ENCODE measurements at places on chromosomes 7 and 10.

DNA sequence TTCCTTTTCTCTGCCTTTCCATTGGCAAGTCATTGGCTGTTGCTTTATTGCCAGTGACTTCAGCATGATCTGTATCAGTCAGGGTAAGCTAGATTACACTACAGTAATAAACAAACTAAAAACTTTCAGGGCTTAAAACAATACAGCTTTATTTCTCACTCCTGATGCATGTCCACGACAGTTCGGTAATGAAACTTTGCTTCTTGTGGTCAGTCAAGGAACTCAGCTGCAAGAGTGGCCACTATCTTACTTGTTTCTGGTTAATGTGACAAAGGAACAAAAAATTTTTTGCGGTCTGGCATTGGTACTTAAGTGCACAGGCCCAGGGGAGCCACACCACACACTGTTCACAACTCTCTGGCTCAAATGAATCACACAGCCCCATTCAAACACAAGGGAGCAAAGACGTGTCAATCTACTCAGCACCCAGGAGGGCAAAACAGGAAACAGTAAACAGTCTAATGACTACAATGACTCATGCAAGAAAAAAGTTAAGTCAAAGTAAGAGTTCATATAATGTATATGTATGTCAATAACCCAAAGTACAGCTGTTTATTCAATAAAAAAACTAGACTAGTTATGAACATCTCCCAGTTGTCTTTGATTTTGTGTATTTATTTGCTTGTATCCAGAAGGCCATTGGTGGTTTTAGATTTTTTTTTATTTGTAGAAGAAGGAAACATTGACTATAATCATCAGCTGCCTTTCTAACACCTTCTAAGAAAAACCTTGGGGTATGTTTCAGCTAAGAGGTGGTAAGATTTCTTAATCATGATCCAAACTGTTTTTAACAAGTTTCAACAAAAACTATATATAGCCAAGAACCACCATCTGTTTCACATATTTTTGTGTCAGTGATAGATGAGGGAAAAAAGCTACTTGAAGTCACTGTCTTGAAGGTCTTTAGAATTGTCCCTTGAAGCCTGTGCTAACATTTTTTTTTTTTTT lies 134.4 kb upstream of the FAM3C start:
- peak; percentile 95 for DNase-seq

DNA sequence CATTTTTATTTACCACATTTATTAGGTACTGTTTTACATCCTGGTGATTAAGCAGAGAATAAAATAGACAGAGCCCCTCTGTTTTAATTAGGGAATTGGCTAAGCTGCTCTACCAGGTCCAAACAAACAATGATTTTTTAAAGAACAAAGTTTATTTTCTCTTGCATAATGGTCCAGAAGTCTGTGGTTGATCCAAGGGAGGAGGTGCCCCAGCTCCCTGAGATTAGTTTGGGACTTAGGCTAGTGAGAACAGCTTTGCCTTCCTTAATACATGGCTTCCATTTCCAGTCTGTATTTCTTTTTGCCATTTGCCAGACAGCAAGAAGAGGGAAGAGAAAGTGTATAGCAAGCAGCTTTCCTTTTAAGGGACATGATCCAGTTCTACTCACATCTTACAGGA lies 2.9 kb upstream of the MIOS start:
- no peak for DNase-seq

GRCh38 chr7:157614457-157615020 lies 277.7 kb downstream of the DNAJB6 start:
- no peak for DNase-seq

- no peak for DNase-seq
These were observed 15.9 kb downstream of the ICA1 start for GRCh38 chr7:8246020-8246419.

- DNase-seq = peak; percentile 31
These were observed 34.4 kb downstream of the ZC3HAV1 start for GRCh38 chr7:139075031-139075652.

GRCh38 chr7:34013421-34013820 lies 108.1 kb downstream of the BMPER start:
- no peak for DNase-seq

- no peak for DNase-seq
These were observed 19.6 kb upstream of the ADAM12 start for GRCh38 chr10:126407831-126408230.

DNA sequence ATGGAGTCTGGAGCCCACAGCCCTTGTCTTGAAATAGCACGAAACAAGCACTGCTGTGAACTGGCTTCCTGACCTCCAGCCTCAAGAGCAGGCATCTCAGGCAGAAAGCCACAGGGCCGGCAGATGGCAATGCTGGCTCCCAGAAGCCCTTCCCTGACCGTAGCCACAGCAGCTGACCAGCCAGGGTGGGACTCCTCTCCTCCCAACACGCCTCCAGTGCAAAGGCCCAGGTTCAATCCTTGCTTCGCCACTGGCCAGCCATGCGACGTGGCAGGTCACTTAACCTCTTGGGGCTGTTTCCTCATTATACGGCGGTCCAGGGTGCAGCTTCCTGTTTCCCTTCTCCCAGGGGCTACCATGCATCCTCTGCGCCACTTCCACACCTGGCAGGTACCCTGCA lies 12.8 kb downstream of the PRKAG2 start:
- no peak for DNase-seq

DNA sequence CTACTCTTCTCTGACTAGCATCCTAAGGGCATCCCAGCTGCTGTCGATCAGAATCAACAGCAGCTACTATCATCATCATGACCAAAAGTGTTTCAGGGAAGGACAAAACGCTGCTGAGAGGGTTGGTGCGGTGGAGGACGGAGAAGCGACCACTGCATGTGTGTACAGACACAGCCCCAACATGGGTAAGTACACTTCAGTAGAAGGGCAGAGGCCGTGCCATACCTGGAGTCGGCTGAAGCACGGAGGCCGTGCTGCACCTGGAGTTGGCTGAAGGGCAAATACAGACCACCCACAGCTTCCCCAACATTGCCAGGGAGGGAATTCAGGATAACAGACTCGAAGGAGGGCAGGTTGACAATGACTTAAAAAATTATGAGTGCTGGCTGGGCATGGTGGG lies 67.8 kb upstream of the CYTH3 start:
- DNase-seq = no peak

- no peak for DNase-seq
These were observed 19.4 kb downstream of the MTURN start for GRCh38 chr7:30154111-30154587.

GRCh38 chr7:98669329-98670000 lies 52.4 kb downstream of the NPTX2 start:
- no peak for DNase-seq
